Activated CD4-positive, CD25-positive, alpha-beta regulatory T cell (primary cell): ENCODE measurements at places on chromosomes 6 and 20.

DNA sequence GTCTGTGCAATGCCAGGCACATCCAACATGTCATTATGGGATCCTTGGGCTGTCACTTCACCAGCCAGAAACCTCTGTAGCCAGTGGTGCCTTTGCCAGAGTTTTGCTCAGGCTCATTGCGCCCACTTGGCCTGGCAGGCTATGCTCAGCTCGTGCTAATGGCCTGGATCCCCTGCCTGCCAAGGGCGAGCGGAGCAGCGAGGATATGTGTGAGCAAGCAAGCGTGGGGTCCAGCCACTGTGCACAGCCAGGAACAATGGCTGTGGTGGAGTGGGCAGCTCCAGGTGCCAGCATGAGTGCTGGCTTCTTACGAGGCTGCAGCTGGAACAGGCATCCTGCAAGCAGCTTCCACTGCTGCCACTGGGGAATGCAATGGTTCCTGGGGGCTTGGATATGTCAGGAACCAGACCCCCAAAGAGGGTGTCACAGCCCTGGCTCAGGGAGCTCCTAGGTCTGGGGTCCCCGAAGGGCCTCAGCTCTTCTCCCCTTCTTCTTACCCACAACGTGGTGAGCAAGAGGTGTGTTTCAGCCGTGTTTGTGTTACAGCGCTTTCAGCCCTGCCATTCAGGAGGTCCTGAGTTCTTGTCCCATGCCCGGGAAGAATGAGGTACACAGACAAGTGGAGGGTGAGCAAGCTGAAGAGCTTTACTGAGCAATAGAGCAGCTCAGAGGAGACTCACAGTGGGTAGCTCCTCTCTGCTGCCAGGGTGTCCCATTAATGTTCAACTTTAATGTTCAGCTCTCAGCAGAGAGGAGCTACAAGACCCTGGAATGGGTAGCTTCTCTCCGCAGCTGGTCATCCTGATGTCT lies 22.3 kb upstream of the TOP1 start:
- no peak for DNase-seq

- no peak for DNase-seq
These were observed 9.3 kb downstream of the IP6K3 start for GRCh38 chr6:33737267-33738026.

GRCh38 chr20:62860924-62861691 lies 514 bp downstream of the TCFL5 start:
- peak; percentile 41 for DNase-seq

- DNase-seq, result no peak
These were observed 6.2 kb downstream of the CST11 start for GRCh38 chr20:23446505-23446904.

GRCh38 chr6:45917439-45917838 lies 98.2 kb downstream of the CLIC5 start:
- no peak for DNase-seq

DNA sequence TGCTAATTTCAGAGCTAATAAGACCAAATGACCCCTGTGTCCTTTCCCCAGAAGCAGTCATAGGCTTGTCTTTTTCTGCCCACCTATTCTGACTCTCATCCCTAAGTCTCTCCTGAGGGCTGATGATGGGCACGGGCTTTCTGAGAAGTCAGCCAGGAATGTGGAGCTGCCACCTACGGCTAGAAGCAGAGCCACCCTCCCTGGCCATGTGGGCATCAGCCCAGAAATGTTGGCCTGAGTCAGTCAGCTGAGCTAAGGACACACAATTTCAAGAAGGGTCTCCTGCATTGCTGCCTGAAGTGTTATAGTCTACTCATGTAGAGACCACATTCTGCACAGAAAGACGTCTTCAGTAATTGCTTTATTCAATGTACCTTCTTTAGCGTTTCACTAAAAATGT lies 17.1 kb downstream of the MYLIP start:
- no peak for DNase-seq

DNA sequence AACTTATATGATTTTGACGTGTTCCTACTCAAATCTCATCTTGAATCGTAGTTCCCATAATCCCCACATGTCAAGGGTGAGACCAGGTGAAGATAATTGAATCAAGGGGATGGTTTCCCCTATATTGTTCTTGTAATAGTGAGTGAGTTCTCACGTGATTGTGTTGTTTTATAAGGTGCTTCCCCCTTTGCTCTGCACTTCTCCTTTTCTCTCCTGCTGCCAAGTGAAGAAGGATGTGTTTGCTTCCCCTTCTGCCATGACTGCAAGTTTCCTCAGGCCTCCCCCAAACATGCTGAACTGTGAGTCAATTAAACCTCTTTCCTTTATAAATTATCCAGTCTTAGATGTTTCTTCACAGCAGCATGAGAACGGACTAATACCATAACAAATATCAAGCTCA lies 83.2 kb downstream of the MANEA start:
- DNase-seq, result no peak

DNA sequence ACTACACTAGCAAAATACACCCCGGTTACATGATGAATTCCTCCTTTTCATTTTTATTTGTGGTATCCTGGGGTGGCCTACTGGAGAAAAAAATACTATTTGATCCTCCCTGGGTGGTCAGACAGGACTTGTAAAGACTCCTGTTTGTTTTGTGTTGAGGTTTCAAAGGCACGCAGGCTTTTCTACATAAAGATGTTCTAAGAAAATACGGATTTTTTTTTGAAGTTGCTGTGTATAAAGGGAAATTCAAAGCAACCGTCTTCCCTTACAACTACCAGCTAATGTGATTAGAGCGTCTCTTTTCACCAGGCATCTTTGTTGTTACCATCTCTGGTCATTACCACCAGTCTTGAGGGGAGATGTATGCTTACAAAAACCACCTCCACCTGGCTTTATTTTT lies 187.1 kb downstream of the SOX4 start:
- DNase-seq, result no peak
